Spinal cord (tissue), 10 donors: ENCODE measurements at places on chromosomes 7 and 10. TPM values are rescaled to one million over a fixed set of nuclear protein-coding genes. Genes with fewer than 3 reads are reported as not detected.

Gene KIAA1217
- 26.7 TPM for total RNA-seq

Gene CHAT
- total RNA-seq, result 0.61 TPM

Gene CALHM3
- not detected for total RNA-seq

Gene MYOZ1
- 4.2 TPM for total RNA-seq

Gene PNLIP
- total RNA-seq, result 0.20 TPM

Gene PKD1L1
- total RNA-seq, result 0.44 TPM

Gene FAM180A
- total RNA-seq, result 0.99 TPM

Gene TLX1
- total RNA-seq, result not detected

Gene SLC26A3
- not detected for total RNA-seq

Gene SLC39A12
- 46.9 TPM for total RNA-seq

Gene MORN4
- total RNA-seq, result 27.8 TPM

Gene ATAD1
- 57.4 TPM for total RNA-seq

Gene SAMD9
- total RNA-seq, result 12.2 TPM

Gene SNX8
- total RNA-seq, result 12.2 TPM

Gene ZNF138
- total RNA-seq, result 25.4 TPM

Gene PMS2
- total RNA-seq, result 32.7 TPM

Gene NPTX2
- 9.8 TPM for total RNA-seq

Gene VENTX
- 0.06 TPM for total RNA-seq

Gene OR6V1
- not detected for total RNA-seq

Gene TEX36
- 0.77 TPM for total RNA-seq

Gene BICC1
- total RNA-seq, result 34.7 TPM

Gene C10orf67
- 1.0 TPM for total RNA-seq

Gene LRIT1
- not detected for total RNA-seq

Gene MGAM2
- 0.10 TPM for total RNA-seq

Gene CEP55
- total RNA-seq, result 7.4 TPM

Gene GJD4
- total RNA-seq, result not detected

Gene PWWP2B
- 4.8 TPM for total RNA-seq

Gene CLCN1
- total RNA-seq, result not detected

Gene SEMA3E
- 11.8 TPM for total RNA-seq

Gene NPC1L1
- 0.10 TPM for total RNA-seq

Gene EEF1AKMT2
- 43.0 TPM for total RNA-seq

Gene GHRHR
- 4.4 TPM for total RNA-seq

Gene METTL2B
- 36.8 TPM for total RNA-seq

Gene PDE1C
- total RNA-seq, result 24.0 TPM

Gene PCLO
- 53.5 TPM for total RNA-seq

Gene NXPH1
- 17.1 TPM for total RNA-seq

Gene CPA4
- total RNA-seq, result 1.5 TPM

Gene FUOM
- 22.6 TPM for total RNA-seq

Gene NANOS1
- 6.3 TPM for total RNA-seq

Gene CALD1
- total RNA-seq, result 139 TPM

Gene CNTNAP2
- total RNA-seq, result 127 TPM

Gene CLEC5A
- total RNA-seq, result 0.17 TPM

Gene MAGI2
- 43.4 TPM for total RNA-seq

Gene OR2A42
- 0.06 TPM for total RNA-seq

Gene PITRM1
- total RNA-seq, result 60.0 TPM

Gene WIPF3
- total RNA-seq, result 4.5 TPM

Gene DKK1
- 7.8 TPM for total RNA-seq

Gene GPR146
- total RNA-seq, result 6.4 TPM

Gene RGR
- total RNA-seq, result 5.2 TPM

Gene NKX6-2
- total RNA-seq, result 11.6 TPM
